ENCODE measurements at places on chromosomes 7 and 10. TPM values are rescaled to one million over a fixed set of nuclear protein-coding genes. Genes with fewer than 3 reads are reported as not detected.
A peak's percentile ranks its signal among the peaks of the same experiment; 100 is the strongest.

DNA sequence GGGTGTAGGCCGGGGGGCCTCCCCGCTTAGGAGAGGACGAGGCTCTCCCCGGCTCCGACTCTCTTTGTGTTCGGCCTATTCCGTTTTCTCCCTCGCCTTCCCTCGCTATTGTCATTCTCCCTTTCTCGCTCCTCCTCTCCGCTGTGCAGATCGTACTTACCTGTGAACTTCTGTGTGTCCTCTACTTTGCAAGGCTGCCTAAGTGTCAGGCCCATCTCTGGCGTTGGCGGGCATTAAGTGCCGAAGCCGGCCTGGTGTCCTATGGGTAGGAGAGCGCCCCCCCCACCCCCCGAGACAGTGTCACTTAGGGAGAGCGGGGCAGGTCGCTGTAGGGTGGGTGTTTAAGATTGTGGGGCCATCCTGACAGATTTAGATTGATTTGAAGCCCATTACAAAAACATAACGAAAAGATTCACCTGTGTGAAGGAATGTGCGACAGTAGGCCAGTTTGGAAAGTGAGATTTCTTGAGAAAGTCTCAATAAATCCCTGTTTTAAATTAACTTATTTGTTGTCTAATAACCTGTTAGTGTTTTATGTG, 579 bp downstream of the RBM33 start:
- no peak for DNase-seq

Gene CPXM2
- not detected for total RNA-seq

GRCh38 chr7:18177815-18178660, 150.4 kb upstream of the PRPS1L1 start:
- no peak for DNase-seq

- DNase-seq: no peak
Observed at GRCh38 chr7:89771003-89771636, 383.1 kb upstream of the STEAP1 start.

- peak; percentile 13 for DNase-seq
Observed at GRCh38 chr7:27032839-27033238, 63.0 kb downstream of the HOXA1 start.

Gene MEIG1
- total RNA-seq: not detected

DNA sequence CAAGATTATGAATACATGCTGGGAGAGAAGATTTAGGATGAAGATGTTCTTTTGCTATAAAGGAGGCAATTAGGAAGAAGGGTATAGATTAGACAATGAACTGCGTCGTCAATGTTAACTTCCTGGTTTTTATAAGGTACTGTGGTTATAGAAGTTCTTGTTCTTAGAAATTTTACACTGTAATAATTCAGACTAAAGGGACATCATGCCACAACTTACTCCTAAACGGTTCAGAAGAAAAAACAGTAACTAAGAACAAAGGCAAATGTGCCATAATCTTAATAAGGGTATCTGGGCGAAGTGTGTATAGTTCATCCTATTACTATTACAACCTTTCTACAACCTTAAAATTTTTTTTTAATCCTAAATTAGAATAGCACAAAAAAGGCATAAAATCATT, 31.3 kb upstream of the DDC start:
- no peak for DNase-seq

Gene SPDYE11
- not detected for total RNA-seq

Gene GSTO1
- 258 TPM for total RNA-seq

Gene PTTG1IP2
- not detected for total RNA-seq

GRCh38 chr10:78406648-78407008, 373.0 kb downstream of the RPS24 start:
- DNase-seq: no peak

Gene ARHGAP22
- total RNA-seq: 35.3 TPM

GRCh38 chr7:151007469-151007898, 16.7 kb downstream of the NOS3 start:
- no peak for DNase-seq

DNA sequence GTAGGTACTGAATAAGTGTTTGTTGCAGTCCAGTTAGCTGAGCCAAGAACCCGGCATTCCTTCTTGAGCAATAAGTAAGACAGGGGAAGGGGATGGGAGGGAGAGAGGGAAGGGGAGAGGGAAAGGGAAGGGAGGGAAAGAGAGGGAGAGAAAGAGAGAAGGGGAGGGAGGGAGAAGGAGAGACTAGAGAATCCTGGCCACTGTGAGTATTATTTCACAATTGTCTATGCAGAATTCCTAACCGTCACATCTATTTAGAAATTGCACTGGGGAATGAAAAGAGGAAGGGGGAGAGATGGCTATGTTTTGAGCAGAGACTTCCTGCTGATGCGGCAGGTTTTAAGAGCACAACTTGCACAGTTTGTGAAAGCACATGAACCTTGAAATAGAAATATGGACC, 251.4 kb upstream of the ZMIZ1 start:
- no peak for DNase-seq

GRCh38 chr7:14760730-14761478, 141.6 kb downstream of the DGKB start:
- DNase-seq: no peak

Gene BRAF
- total RNA-seq: 16.9 TPM

All from IMR-90 (cell line).